ENCODE measurements at places on chromosomes 7 and 10.
A peak's percentile ranks its signal among the peaks of the same experiment; 100 is the strongest.

DNA sequence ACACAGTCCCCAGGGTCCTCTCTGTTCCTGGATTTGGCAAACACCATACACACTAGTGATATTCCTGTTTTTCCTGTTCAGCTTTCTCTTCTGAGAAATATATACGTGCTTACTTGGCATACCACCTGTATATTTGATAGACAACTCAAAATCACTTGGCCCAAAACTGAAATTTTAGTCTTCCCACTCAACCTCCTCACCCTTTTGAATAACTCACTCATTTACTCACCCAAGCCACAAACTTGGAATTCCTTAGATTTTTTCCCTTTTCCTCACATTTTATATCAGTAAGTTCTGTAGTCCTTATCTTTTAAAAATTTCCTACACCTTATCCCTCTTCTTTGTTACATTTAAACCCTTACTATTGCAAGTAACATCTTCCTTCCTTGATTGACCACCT, 143.4 kb downstream of the PPP1R3A start:
- DNase-seq: no peak

- no peak for DNase-seq
These were observed 171.7 kb upstream of the PFKP start for GRCh38 chr10:2895594-2896196.

DNA sequence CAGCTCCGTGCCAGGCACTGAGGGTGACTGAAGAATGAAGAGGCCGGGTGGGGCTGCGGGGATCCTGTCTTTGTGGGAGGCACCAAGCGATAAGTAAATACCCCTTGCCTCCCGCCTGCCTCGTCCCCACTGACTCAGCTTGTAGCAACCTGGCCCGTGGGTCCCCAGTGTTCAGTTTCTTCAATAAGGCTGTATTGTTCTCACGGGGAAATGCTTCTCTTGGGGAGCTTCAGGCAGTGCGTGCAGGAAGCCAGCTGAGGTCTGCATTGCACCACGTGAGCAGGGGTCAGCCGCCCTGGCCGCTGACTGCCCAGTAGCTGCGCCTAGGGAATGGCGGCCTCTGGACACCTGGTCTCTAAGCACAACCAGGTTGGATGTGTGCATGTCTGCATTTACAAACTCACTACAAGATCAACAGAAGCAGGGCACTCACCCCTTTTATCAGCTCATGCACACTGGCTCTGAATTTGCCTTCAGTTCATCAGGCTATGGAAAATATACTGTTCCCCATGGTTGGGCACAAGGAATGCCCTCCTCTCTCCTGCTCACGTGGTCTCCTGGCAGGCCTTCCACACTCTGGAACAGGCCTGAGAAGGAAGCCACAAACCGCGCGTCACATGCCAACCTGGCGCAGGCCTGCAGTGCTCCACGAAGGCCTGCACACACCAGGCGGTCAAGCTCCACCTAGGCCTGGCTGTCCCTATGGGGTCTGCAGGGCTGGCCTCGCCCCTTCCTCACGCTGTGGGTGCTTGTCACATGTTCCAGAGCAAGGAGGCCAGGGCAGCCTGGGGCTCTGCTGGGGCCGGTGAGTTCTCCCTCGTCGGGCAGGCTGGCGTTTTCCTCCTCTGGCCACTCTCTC, 135.7 kb upstream of the RNF32 start:
- no peak for DNase-seq

DNA sequence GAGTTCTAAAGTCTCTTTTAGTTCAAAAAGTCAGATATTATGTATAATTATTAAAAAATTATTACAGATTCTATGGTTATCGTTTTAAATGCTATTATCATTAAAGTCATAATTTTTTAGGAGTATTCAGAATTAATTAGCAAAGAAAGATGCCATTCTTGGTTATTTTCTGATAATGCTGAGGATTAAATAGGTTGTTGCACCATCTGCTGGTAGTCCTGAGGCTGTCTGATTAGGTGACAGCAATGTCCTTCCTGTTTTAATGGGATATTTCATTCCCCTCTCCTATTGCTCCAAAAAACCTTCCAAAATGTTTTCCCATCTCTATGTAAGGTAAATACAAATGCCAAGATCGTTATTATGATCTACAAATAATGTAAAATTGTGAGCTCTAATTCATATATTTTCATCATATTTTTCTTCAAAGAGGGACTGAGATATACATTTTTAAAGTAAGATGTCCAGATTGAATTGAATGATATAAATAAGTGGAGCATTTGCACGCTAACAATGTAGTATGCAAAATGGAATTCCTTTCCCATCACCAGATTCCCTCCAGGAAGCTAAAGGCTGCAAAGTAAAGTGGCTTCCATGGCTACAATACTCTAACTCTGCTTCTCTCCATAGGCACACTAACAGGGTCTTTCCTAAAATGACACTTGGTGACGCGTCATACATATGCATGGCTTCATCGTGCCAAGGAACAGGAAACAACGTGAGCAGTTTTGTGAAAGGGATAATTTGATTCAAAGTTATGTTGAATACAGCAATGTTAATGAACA, 58.8 kb upstream of the AKR1E2 start:
- no peak for DNase-seq

- no peak for DNase-seq
These were observed 513.4 kb upstream of the GHITM start for GRCh38 chr10:83625831-83626360.

DNA sequence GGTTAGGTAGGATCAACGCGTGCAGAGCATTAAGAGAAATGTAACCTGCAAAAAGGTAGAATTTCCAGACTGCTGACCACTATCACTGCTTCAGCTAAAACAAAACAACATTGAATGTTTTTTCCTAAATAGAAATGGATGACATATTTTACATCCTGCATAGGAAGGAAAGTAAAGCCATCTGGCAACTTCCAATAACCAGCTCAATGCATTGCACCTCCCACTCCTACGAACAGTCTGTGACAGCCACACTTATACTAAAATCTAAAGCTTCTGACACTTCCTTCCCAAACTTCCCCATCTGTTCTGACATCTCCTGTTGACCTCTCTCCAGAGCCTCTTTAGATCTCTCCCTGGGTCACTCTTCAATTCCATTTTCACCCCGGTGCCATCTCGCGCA, 47.1 kb downstream of the NRCAM start:
- DNase-seq: no peak

- DNase-seq: no peak
These were observed 15.1 kb upstream of the NUDCD3 start for GRCh38 chr7:44505595-44505994.

GRCh38 chr10:29585488-29585976, 49.2 kb downstream of the SVIL start:
- no peak for DNase-seq

DNA sequence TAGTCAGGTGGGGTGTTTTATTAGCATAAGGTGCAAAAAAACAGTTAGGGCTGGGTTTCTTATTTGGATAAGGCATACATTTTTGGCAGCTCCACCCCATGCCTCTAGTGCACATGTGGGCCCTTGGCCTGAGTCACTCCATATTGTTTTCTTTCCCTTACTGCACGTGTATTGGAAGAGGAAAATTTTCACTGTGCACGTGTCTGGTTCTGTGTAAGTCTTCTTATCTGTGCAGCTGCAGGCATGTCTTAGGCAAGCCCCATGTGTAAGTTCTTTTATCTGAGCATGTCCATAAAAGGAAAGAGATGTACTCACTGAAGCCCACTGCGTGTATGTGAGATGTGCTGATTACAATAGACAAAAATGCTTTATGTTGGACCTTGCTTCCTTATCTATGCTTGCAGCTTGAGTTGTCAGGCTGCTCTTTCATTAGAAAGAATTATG, 540.3 kb upstream of the IGFBP3 start:
- no peak for DNase-seq

GRCh38 chr10:44914891-44915290, 3.8 kb downstream of the TMEM72 start:
- DNase-seq: no peak

GRCh38 chr7:149317986-149318672, 56.1 kb downstream of the ZNF783 start:
- no peak for DNase-seq

- peak; percentile 60 for DNase-seq
These were observed 1.9 kb downstream of the TTYH3 start for GRCh38 chr7:2633538-2634266.

DNA sequence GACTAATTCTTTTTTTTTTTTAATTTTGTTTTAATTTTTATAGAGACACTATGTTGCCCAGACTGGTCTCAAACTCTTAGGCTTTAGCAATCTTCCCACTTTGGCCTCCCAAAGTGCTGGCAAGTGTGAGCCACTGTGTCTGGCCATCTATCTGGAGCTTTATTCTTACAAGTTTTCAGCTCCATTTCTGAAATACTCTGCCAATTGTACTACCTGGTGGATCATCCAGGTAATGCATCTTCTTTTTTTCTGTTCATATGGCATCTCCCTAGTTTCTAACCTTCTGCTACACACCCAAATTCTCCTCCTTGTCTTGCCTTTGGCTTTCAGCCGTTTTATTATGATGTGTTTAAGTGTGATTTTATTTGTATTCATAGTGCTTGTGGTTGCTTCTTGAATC, 40.2 kb downstream of the ZNF365 start:
- no peak for DNase-seq

DNA sequence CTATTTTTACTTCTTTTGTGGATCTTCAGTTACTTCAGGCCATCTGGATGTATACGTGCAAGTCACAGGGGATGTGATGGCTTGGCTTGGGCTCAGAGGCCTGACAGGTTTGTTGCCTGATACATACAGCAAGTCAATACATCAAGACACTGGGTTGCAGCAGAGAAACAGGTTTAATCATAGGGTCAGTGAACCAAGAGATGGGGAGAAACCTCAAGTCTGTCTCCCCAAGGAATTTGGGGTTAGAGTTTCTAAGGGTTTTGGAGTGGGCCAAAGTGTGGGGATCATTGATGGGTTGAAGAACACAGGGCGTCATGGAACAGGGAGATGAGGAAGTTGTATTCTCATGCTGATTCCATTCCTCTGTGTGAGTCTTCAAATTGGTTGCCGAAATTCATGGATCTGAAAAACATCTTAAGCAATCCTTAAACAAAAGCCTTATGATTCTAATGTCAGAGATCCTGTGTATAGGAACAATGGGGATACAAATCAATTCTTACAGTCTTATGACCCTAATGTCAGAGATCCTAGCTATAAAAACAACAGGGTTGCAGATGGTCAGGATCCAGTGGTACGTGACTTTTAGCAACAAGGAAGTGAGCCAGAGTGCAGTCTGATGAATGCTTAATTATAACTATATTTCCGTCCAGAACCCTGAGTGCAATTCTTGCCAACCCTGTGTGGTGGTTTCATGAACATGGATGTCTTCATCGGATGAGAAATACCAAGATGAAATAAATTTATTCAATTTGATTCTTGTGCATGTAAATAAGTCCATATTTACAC, 18.9 kb downstream of the OTUD1 start:
- DNase-seq: no peak

- no peak for DNase-seq
These were observed 6.7 kb upstream of the FAM170B start for GRCh38 chr10:49140304-49141177.

GRCh38 chr10:61890430-61890829, 11.1 kb upstream of the ARID5B start:
- no peak for DNase-seq

GRCh38 chr10:29554660-29555059, 80.1 kb downstream of the SVIL start:
- DNase-seq: no peak

GRCh38 chr7:10703981-10704380, 269.7 kb upstream of the PHF14 start:
- DNase-seq: no peak

- no peak for DNase-seq
These were observed 895.7 kb upstream of the SORCS1 start for GRCh38 chr10:108060246-108060645.
